Activated CD4-positive, alpha-beta T cell treated with anti-CD3 and anti-CD28 coated beads, Interleukin-2, amount 50 U/mL, for 48 hours (primary cell): ENCODE measurements at places on chromosomes 4 and X.

- DNase-seq, result no peak
Observed at GRCh38 chrX:53547668-53548067, 113.5 kb upstream of the HSD17B10 start.

GRCh38 chr4:157590679-157591078 is 370.2 kb downstream of the GRIA2 start:
- DNase-seq, result no peak

DNA sequence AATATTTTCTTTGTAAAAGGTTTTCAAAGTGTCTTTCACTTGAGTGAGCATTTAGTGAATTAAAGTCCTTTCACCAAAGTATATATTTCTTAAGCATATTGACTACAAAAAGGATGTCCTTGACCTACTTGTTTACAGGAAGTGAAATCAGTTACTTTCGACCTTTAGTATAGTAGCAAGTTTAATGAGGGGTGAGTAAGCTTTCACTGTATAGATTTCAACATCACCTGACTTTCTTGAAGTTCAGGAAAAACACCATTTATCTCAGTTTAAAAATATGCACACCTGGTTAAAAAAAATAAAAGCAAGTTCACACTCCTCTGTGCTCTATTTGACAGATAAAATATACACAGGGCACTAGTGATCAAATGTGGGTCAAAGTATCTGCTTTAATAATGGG is 88.1 kb downstream of the CCSER1 start:
- DNase-seq, result no peak

GRCh38 chrX:24946369-24946768 is 69.4 kb downstream of the ARX start:
- no peak for DNase-seq

DNA sequence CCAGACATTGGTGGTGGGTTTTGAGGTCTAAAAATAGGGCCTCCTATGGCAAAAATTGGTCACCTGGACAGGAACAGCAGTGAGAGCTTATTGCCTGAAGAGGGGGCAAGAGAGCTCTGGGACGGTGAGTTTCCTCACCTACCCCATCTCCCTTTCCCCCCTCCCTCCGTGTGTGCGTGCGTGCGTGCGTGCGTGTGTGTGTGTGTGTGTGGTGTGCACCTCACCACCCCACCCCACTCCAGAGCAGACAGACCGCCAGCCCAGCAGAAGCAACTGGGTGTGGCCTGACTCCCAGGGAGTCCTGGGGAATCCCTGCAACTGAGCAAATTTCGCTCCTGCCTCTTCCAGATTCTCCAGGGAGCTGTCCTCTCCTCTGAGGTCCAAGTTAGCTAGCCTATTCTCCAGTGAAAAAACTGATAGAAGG is 44.7 kb downstream of the PRPS1 start:
- peak; percentile 75 for DNase-seq

DNA sequence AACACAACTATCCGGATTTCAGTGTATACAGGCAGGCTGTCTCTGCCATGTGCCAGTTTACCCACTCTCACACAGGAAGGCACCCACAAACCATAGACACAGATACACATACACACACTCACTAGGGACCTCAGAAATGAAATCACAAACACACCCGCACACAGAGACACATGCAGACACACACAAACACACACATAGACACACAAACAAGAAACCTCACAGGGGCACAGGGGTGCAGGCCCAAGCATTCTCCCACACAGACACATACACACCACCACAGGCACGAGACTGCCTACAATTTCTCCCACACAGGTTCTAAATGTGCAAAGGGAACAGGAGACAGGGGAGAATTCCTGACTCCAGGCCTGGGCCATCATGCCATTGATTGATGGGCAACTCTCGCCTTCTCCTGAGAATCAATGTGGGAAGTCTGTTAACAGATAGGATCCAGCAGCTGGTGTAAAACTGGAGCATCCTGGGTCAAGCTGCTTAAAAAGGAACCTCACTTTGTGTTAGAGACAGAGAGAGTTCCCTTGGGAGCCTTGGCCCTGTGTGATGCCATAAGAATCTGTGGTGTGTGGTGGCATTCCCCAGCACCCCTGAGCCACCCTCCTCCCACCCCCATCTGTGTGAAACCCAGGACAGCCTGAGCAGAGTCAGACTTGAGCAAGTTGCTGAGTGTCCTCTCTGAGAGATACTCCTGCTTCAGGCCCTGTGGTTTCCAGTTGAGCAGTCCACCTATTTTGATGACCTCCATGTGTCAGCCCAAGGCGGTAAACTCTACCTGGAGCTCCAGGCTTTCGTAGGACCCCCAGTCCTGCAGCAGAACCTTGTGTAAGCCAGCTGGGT is 33.9 kb downstream of the NBDY start:
- DNase-seq, result no peak

DNA sequence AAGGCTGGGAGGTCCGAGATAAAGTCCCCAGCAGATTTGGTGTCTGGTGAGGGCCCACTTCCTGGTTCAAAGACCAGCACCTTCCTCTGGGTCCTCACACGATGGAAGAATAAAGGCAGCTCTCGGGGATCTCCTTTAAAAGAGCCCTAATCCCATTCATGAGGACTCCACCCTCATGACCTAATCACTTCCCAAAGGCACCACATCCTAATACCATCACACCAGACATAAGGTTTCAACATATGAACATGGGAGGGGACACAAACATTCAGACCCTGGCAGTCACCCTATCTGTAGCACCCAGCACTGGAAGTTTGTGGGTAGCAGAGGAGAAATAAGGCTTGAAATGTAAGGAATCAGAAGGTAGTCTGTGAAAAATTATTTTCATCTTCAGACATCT is 112.9 kb upstream of the NOCT start:
- no peak for DNase-seq

GRCh38 chrX:310621-311155 is 7.9 kb downstream of the GTPBP6 start:
- DNase-seq, result no peak

- DNase-seq, result no peak
Observed at GRCh38 chrX:3445806-3446490, 99.5 kb upstream of the MXRA5 start.

- DNase-seq, result no peak
Observed at GRCh38 chrX:48591255-48591791, 6.0 kb upstream of the WDR13 start.

GRCh38 chrX:72309297-72310071 is 3.8 kb upstream of the CITED1 start:
- DNase-seq, result no peak

- DNase-seq, result no peak
Observed at GRCh38 chr4:32140636-32141035, 1420.5 kb downstream of the PCDH7 start.

DNA sequence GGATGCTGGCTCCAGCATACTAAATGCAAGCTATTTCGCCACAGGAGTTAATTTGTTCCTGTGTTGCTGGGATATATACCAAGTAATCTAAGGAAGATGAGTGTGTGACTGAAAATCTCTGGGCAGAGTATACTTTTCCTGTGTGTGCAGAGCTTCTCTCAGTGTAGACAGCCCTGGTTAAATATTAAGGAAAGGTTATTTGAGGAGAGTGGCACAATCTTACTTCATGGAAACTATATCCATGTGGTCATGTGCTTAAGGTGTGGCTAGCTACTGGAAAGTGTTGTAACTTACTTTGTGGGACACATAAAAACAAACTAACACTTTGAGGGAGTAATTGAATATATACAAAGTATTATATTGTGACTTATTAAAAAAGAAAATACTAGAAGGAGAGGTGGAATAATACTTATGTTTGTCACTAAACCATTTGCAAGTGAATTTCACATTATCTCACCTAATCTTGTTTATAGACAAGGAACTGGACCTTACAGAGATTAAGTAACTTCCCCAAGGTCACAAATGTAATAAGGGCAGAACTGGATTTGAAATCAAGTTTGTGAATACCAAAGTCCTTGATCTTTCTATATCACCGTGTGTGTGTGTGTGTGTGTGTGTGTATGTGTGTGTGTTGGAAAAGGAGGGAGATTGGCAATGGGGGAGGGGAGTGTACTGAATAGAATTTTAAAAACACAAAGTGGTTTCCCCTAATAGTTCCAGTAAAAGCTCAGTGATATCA is 408.2 kb upstream of the NR3C2 start:
- DNase-seq, result no peak

GRCh38 chrX:119984652-119985051 is 41.1 kb upstream of the NKAP start:
- no peak for DNase-seq

GRCh38 chr4:9943761-9944160 is 77.5 kb downstream of the SLC2A9 start:
- DNase-seq, result no peak

- DNase-seq, result no peak
Observed at GRCh38 chrX:11130136-11130535, 19.0 kb downstream of the HCCS start.

GRCh38 chrX:42085836-42086235 is 162.5 kb upstream of the CASK start:
- DNase-seq, result no peak

- DNase-seq, result no peak
Observed at GRCh38 chr4:5746829-5747737, 36.1 kb downstream of the EVC start.

GRCh38 chr4:101337688-101338087 is 9.6 kb downstream of the PPP3CA start:
- no peak for DNase-seq

- no peak for DNase-seq
Observed at GRCh38 chr4:112274959-112275358, 10.7 kb downstream of the TIFA start.

DNA sequence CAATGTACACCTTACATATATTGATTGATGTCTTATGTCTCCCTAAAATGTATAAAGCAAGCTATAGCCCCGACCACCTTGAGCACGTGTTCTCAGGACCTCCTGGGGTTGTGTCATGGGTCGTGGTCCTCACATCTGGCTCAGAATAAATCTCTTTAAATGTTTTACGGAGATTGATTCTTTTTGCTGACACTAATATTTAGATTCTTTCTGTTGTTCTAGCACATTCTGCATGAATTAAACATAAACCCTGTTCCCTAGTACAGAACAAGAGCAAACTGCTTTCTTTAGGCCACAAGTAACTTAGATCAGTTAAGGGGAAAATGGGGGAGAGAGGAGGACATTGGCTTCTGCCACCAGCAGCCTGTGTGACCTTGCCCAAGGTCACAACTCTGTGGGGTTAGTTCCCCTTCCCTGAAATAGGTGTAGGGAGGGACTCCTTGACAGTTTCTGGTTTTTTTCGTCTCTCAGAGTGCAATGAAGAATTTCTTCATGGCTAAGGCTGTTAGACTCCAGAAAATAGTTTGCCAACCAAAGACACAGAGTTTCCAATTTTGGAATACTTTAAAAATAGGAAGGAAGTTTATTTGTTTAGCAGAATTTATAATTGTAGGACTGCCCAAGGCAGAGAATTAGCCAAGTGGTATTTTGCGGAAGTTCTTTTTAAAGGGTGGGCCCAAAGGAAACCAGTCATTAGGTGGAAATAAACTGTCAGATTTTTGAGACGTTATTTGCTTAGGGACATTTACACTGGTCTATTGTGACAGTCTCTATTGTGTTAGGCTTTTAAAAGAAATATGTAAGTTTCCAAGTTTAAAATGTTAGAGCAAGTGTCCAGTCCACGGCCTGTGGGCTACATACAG is 29.4 kb downstream of the PTTG2 start:
- DNase-seq, result no peak

GRCh38 chr4:182862921-182863320 is 54.3 kb downstream of the DCTD start:
- no peak for DNase-seq

DNA sequence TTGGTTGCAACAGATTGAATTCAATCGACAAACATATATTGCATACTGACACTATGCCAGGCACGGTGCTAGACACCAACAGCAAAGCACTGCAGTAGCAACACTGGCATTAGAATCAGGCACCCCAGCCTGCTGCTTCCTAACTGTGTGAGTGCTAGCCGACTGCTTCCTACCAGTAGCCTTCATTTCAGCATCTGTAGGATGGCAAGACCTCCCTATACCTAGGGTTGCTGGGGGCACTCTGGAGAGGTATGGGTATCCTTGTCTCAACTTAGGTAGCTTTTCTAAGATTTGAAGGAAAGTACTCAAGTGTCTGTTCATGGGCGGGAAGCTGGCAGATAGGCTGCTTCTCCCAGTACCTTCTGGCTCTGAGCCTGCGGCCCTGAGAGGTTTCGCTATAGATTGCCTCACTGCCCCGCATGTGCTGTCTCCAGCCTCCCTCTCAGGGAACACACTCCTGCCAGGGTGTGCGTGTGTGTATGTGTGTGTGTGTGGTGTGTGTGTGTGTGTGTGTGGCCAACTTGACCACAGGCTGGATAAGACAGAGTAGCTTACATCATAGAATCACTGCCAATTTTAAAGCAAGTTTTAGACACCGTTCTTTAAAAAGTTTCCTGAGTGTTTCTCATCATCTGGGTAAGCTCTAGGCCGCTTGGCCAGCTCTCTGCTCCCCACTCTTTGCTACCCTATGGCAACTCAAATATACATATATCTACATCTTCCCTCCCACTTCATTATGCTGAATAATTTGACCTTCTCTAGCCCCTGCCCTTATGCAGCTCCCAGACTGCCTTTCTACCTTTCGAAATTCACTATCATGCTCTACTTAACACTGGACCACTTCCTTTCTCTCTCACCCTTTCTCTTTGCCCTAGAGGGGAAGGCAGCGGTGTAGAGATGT is 97.0 kb upstream of the PJA1 start:
- DNase-seq, result no peak

GRCh38 chrX:31331928-31332327 is 260.1 kb upstream of the FTHL17 start:
- DNase-seq, result no peak

GRCh38 chrX:152988536-152989291 is 5.2 kb downstream of the PNMA5 start:
- no peak for DNase-seq

- DNase-seq, result no peak
Observed at GRCh38 chr4:4673070-4673469, 131.2 kb upstream of the STX18 start.

DNA sequence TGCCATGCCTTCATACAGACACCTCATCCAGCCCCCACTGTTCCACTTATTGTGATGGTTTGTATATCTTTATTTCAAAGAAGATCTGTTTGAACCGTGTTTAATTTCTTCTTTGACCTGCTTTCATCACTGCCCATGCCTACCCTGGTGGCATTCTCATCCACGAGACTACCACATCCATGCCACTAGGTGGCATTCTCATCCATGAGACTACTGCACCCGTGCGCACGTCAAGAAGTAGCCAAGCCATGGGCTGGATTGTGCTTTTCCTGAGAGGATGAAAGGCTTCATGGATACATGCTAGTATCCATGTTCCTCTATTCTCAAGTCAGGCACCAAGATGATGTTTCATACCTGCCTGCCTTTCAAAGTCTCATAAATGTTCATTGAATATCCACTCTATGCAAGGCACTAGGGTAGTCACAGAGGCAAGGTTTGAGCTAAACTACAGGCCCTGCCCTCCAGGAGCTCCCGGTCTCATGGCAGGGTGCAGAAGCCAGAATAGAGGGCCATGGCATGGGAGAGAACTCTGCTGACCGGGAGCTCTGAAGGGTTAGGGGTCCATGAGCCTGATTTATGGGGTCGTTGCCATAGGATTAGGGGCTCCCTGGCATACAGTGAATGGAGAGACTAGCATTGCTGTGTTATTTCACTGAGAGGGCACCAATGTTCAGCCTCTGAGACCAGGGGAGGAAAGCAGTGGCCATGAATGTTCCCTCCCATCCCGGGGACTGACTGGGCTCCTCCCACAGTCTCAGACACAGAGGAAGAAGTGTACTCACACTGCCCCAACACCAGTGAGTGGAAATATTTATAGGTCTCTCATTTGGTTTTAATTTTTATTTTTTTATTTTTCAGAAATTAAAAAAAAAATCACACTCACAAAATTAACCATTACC is 24.8 kb upstream of the EOLA2 start:
- DNase-seq, result peak; percentile 23

- no peak for DNase-seq
Observed at GRCh38 chr4:152940461-152940860, 4.3 kb downstream of the FHDC1 start.

GRCh38 chr4:122542411-122543236 is 78.2 kb downstream of the IL21 start:
- no peak for DNase-seq
